Stomach (tissue), 19 donors: ENCODE measurements at places on chromosomes 11 and 22. TPM values are rescaled to one million over a fixed set of nuclear protein-coding genes. Genes with fewer than 3 reads are reported as not detected.

DNA sequence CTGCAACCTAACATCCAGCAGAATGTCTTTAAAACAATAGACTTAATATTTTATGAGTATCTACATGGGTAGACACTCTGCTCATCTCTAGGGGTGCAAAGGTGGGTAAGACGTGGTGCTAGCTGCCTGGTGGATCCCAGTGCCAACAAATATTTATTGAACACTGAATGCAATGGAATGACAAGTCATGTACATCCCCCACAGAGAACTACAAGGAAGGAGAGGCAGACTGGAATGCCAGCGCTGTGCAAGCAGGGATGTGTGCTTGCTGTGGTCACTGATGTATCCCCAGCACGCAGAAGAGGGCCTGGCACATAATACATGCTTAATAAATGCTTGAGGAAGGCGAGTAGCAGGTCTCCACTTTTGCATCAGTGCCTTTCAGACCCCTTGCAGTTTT is 61.9 kb downstream of the CD6 start:
- no peak for DNase-seq

GRCh38 chr11:120324932-120325810 is at the start of gene TLCD5:
TSS of gene TLCD5 (plus strand) at chr11:120325299. CDS start at chr11:120327442, 2,143 bp downstream.
- DNase-seq, result peak; percentile 55

DNA sequence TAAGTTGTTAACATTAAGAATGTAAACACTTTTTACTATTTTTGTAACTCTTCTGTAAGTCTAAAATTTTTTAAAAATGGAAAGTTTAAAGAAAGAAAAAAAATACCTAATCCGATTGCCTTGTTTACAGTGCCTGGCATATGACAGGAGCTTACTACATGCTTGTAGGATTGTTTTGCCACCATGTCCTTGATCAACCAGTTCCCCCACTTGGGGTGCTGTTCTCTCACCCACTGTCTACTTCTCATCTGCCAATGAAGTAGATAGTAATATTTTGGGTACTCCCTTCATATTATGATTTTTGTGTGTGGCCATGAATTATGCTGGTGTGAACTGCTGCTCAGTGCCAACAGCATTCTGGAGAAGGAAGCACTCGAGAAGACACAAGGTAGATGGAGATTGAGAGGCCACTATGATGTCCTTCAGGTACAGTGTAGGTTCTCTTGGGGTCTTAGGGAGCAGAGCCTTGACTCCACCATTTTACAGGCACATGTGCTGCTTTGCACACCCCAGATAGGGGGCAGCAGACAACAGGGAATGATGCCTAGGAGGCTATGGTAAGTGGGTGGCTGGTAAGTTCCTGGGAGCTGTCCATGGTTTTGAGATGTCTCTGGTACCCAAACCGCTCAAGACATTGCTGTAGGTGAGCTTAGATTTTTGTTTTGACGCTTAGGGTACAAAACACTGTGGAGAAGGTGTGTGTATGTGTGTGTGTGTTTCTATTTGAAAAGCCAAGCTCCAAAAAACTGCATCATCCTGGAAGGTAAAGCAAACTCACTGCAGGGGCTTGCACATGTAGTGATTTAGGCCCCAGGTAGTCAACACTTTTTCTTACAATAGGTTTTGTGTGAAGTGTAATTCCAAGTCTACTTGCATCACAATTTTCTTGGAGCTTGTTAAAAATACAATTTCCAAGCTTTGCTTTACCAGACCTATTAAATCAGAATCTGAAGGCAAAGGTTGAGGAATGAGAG is 494.5 kb upstream of the LARGE1 start:
- DNase-seq, result no peak

GRCh38 chr11:119847853-119848252 is 118.9 kb upstream of the NECTIN1 start:
- DNase-seq, result no peak

- DNase-seq, result no peak
Observed at GRCh38 chr11:125239585-125240560, 75.3 kb downstream of the PKNOX2 start.

GRCh38 chr11:130550984-130551383 is 102.5 kb downstream of the ADAMTS15 start:
- DNase-seq, result no peak

- no peak for DNase-seq
Observed at GRCh38 chr11:109249597-109249996, 172.4 kb upstream of the C11orf87 start.

- no peak for DNase-seq
Observed at GRCh38 chr11:56103210-56103737, at the start of gene OR8H2. TSS of gene OR8H2 (plus strand) at chr11:56103687. CDS start at chr11:56105043, 1,356 bp downstream.

GRCh38 chr22:39567135-39567946 is 3.2 kb upstream of the CACNA1I start:
- DNase-seq, result no peak

- no peak for DNase-seq
Observed at GRCh38 chr22:39481054-39481453, 21.0 kb upstream of the MIEF1 start.

DNA sequence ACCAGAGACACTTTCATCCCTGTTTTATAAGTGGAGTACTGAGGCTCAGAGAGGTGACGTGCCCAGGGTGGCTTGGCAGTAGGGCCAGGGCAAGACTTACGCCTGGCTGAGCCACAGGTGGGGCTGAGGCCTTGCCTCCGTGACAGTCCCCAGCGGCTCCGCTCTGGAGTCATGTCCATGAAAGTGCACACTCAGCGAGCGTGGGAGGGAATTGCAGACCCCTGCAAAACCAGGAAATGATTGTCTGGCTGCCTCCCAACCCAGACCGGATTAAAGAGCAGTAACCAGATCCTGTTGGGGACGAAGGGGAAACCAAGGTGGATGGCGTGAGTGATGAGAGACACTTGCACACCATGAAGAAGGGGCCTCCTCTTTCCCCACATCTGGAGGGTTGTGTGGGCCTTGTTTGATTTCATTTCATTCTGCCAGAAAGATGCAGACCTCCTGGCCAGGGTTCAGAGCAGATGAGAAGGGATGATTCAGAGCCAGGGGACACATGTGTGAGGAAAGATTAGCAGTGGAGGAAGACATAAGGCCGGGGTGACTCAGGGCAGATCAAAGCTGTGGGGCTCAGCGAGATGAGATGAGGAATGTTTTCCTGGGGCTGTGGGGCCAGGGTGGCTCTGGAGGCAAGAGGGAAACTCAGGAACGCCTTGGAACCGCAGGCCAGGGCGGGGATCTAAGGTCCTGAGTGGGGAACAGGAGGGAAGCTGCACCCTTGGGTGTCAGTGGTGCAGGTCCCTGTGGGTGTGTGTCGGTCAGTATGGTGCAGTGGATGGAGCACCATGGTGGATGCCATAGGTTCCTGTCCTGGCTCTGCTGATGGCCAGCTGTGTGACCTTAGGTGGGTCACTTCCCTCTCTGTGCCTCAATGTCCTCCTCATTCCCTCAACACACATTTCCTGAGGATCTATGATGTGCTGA is 29.9 kb upstream of the LRRC32 start:
- DNase-seq, result no peak

The OVOL1 gene
- total RNA-seq, result 1.2 TPM

The ART5 gene
- total RNA-seq, result not detected
